ENCODE measurements at places on chromosomes 11 and 22.
A peak's percentile ranks its signal among the peaks of the same experiment; 100 is the strongest.

GRCh38 chr22:37880668-37881440 is 25.2 kb upstream of the MICALL1 start:
- no peak for DNase-seq

DNA sequence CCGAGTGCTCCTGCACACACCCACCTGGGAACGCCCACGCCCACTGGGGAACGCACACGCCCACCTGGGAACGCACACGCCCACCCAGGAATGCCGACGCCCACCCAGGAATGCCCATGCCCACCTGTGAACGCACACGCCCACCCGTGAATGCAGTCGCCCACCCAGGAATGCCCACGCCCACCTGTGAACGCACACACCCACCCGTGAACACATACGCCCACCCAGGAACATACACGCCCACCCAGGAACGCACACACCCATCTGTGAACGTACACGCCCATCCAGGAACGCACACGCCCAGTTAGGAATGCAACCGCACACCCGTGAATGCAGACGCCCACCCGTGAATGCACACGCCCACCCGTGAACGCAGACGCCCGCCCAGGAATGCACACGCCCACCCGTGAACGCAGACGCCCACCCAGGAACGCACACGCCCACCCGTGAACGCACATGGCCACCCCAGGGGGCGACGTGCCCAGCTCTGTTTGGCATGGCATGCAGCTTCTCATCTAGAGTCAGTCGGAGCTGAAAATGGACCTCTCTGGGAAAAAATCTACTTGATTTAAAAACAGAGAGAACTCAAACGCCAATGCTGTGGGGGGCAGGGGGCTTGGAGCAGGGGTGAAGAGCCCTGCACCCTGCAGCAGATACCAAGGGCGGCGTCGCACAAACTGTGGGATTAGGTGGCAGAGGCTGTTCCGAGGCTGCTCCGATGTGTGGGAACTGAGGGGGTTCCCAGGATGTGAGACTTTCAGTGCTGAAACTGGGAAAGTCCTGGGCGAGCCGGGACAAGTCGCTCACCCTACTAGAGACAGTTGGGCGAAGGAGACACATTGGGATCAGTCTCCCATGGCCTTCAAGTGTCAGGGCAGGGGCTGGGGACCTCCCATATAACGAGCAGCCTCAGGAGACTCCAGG is 83.3 kb downstream of the MYEOV start:
- no peak for DNase-seq

- DNase-seq, result peak; percentile 68
Observed at GRCh38 chr11:47143322-47143721, 33.4 kb downstream of the ARFGAP2 start.

- no peak for DNase-seq
Observed at GRCh38 chr11:63622323-63622722, 8.1 kb upstream of the PLAAT3 start.

DNA sequence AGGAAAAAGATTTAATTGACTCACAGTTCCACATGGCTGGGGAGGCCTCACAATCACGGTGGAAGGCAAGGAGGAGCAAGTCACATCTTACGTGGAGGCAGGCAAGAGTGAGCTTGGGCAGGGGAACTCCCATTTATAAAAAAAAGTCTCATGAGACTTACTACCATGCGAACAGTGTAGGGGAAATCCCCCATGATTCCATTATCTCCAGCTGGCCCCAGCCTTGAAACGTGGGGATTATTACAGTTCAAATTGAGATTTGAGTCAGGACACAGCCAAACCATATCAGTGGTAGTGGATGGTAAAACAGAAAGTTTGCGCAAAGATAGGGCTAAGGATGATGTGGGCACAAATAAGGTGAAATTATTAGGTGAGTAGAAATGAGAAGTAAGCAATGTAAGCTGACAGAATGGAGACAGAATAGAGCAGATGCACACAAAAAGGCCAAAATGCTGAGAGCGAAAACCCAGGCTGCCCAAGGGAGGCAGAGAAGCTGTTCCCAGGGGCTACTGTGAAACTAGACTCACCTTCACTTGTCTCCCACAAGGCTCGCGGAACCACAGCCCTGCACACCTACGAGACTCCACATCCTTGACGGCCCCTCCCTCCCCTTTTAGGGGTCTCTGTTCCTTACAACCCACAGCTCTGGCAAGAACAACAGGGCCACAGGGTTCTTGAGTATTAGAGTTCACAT is 377.6 kb downstream of the CADM1 start:
- no peak for DNase-seq

- DNase-seq, result peak; percentile 15
Observed at GRCh38 chr11:19664886-19665548, 47.6 kb upstream of the NAV2 start.

- DNase-seq, result peak; percentile 23
Observed at GRCh38 chr11:77244277-77245027, 57.0 kb downstream of the GDPD4 start.

- DNase-seq, result no peak
Observed at GRCh38 chr22:23789121-23789520, 2.4 kb downstream of the SMARCB1 start.

DNA sequence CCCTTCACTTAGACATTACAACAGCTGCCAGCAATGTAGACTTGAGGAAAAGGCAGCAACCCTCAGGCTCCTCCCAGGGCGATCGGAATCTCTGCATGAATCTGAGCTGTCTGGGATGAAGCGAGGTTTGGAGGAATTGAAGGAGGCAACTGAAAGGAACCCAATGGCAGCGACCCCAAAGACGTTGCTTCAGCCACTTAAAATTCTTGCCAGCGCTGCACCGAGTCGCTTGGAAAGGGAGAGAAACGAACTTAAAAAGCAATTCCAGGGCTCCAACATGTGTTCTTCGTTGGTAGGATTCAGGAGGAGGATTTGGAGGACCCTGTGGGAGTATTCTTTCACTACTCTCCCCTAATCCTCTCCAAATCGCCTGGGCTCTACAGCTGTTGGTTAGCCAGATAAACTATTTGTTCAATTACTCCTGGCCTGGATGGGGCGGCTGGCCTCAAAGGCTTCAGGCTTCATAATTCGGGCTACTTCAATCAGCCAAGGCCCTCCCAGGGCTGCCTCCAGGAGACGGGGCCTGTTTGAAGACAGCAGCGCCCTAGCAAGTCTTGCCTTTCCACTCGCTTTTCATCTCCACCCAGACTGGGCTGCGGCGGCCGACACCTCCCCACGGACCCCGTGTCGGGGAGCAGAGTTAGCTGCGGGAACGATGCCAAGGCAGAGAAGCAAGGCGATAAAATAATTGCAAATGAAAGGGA is 72.4 kb upstream of the TMEM45B start:
- peak; percentile 39 for DNase-seq

DNA sequence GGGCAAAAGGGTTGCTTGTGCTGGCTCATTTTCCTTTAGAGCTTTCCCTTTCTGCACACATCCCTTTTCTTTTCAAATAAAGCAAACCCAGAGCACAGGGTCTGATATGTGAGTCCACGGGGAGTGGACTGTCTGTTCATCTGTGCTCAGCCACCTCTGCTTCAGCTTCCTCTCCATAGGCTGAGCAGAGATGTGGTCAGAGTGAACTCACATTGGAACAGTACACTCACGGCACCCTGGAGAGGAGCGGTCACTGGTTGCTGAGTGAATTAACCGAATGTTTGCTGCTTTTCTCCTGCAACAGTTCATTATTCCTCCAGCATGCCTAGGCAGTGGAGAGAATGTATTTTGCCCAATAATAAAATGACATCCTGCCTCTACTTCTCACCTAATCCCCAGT is 36.3 kb upstream of the CABP7 start:
- no peak for DNase-seq

GRCh38 chr11:9357041-9357440 is 27.4 kb upstream of the IPO7 start:
- DNase-seq, result no peak

- no peak for DNase-seq
Observed at GRCh38 chr22:36865346-36865745, 4.5 kb downstream of the NCF4 start.

DNA sequence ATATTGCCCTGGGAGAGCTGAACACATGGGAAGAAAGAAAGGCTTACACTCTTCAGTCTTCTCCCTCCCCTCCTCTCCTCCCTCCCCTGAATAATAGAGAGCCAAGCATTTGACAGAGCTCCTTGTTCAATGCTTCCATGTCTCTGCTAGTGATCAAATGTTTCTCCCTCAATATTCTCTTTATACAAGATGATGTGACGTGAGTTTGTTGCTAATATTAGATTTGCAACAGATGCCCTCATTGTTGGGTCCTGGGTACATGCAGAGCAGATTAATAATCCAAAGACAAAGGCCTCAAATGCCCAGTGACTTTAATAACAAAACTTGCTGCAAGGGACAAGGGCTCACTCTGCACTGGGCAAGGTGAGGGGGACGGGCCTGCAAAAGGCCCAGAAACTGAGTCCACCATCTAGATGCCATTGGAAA is 7.1 kb upstream of the ENDOD1 start:
- DNase-seq, result no peak

DNA sequence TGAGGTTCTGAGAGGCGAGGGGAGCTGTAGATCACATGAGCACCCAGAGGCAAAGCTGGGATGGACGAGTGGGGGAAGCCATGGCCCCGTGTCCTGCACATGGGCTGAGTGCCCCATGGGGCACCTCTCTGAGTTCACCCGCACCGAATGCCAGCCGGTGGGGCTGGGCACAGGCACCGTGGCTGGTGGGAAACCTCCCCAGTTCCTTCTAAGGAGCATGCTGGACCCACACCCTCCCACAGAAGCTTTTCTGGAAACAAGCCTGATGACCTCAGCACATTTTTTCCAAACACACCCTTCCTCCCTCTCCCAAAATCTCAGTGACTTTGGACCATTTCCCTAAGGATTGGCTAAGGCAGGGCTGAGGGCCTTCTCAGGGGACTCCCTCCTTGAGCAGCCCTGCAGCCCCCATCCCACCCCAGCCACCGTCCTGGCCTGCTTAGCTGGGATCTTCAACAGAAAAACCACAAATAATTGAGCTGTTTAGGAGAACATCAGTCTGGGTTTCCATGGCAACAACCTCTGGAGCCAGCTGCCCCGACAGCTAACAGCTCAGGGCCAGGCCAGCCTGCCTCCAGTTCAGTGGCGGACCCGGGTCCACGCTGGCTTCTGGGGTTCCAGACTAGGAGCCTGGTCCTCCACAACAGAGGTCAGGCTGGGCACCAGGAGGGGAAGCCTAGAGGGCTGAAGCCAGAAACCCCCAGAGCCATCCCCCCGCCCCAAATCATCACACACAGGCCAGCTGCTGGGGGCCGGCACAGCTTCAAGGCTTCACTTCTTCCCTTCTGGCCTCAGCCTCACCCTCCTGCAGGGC is 18.1 kb upstream of the LINC01488 start:
- DNase-seq, result peak; percentile 86

- no peak for DNase-seq
Observed at GRCh38 chr11:15558513-15559181, 443.9 kb downstream of the INSC start.

DNA sequence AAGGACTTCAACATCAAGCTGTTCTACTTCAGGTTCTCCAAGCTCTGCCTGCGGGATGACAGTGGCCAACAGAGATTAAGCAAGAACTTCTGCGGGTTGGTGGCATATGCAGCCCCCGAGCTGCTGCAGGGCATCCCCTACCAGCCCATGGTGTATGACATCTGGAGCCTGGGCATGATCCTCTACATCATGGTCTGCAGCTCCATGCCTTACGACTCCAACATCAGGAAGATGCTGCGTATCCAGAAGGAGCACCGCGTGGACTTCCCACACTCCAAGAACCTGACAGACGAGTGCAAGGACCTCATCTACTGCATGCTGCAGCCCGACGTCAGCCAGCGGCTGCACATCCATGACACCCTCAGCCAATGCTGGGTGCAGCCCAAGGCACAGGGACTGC is 2.8 kb upstream of the DGCR2 start:
- no peak for DNase-seq

DNA sequence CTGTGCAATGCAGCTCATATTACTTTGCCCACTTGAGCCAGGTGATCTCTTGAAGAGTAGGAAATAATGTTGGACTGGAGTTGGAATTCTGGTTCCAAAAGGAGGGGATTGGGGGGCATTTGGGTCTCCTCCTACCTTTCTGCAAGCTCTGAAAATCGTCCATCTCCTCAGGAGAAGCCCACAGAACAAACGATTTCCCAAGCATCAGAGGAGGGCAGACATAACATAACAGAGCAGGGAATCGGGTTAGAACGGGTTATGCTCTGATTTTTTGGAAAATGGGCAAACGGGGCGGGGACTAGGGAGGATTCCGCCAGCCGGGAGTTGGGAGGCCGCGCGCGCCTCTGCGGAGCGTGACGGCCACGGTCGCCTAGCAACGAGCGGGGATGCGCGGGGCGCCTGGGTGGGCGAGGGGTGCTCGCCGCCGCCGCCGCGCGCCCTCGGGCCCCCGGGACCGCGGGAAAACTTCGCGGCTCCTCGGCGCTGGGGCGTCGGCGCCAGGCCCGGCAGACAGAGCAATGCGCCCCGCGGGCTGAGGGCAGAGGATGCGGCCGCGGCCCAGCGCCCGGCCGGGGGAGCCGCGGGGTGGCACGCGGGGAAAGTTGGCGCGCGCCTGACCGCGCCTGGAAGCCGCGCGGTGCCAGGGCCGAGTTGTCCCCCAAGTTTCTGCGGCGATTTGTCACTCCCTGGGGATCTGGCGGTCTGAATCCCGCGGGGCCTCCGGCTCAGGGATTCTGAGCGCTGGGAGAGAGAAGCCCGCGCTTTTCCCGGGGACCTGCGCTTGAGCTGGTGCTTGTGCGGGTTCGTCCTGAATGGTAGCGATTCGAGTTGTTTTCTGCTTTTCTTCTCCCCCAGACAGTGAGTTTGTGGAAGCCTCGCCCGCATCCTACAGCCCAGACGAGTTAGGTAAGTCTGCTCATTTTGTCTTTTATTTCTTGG is 27.8 kb upstream of the AMOTL1 start:
- DNase-seq, result peak; percentile 80

DNA sequence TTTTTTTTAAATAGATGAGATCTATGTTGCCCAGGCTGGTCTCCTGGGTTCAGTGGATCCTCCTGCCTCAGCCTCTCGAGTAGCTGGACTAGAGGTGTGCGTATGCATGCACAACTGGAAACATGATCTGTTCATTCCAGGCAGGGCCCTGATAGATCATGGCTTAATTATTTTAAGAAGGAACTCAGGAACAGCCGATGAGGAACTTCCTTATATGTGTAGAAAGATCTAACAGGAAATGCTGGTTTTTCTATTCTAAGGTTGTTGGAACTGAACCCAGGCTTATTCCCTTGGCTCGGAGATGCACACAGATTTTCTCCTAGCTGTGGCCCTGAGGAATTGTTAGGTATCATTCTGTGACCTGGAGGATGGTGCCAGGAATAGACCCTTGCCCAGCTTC is 32.4 kb downstream of the SPECC1L start:
- DNase-seq, result peak; percentile 19

DNA sequence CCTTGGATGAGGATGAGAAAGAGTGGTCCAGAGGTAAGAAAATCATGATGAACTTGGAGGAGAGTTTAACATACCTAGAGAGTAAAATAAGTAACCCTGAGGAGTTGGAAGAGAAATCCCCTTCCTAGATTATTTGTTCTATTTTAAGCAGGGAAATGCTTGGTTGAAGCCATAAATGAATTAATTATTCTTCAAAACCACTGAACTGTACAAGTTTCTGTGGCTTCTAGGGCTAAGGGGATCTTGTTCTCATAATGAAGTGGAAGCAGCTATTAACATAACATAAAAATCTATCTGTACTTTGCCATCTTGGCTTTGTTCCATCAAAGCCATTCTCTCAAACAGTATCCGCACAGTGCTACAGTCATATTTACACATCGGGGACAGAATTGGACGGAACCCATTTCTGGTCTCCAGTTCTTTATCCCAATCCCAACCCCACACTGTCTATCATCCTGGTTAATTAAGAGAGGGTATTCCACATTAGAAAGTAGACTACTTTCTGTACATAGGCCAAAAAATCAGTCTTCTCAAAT is 14.5 kb upstream of the ARHGAP42 start:
- no peak for DNase-seq
